ENCODE measurements at places on chromosomes 6 and 20.
A peak's percentile ranks its signal among the peaks of the same experiment; 100 is the strongest.

GRCh38 chr20:41507851-41508250 is 110.3 kb downstream of the CHD6 start:
- DNase-seq, result no peak

DNA sequence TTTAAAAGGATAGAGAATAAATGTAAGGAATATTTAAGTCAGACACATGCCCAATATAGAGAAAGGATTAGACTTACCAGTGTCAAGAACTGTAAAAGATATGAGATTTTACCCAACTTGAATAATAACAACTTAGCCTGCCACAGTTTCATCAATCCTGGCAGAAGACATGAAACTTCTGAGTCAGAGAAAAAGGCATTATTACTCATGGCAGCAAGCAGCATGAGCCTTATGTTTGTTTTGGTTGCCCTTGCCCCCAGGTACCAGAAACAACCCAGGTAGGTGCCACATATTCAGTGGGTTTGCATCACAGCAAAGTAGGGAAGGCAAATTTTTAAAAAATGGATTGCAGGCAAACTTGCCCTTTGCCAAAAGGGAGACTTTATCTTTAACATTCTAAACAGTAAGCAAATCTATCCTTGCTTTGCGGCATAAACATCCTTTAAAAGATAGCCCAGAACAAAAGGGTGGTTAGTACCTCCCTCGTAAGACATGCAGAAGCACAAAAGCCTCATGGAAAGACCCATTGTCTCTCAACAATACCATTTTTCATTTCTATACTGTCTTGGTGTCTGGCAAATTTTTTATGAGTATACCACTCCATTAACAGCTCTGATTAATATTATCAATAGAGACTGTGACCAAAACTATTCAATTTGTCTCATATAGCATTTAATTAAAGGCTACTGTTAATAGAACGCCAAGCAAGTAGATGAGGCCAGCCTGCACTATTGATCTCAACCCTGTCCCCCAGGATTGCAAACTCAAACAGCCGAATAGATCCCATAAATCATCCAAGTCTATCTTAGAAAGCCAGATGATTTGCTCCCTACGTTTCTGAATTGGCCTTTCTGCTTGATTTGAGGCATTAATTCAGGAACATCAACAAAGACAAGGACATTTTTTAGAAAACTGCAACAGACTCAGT is 185.1 kb downstream of the COL19A1 start:
- DNase-seq, result no peak

DNA sequence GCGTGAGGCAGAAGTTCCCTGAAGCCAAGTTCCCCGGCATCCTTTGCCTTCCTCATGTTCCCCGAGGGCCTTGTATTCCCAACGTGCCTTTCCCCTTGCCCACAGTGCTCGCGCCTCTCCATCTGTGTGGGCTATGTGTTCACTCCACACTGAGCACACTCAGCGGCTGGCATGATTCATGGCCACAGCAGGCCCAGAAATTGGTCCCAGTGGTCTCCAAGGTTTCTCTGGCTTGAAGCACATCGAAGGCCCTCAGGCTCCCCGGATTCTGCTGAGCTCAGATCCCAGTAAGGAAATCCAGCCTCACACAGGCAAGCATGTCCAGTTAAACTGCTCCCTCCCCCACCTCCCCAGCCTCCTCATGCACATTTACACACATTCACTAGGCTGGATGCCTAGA is 123.6 kb downstream of the ISM1 start:
- DNase-seq, result no peak

GRCh38 chr6:6856538-6857523 is 250.9 kb upstream of the RREB1 start:
- DNase-seq, result no peak

DNA sequence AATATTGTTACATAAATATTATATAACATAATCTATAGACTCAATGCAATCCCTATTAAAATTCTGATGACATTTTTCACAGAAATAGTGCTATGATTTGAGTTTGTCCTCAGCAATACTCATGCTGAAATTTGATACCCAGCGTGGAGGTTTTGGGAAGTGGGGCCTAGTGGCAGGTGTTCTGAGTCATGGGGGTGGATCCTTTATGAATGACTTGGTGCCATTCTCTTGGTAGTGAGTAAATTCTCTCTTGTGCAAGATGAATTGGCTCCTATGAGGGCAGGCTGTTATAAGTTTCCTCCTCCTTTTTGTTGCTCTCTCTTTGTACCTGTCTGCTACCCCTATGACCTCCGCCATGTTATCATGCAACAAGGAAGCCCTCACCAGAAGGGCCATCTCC is 65.8 kb downstream of the SHPRH start:
- DNase-seq, result no peak

DNA sequence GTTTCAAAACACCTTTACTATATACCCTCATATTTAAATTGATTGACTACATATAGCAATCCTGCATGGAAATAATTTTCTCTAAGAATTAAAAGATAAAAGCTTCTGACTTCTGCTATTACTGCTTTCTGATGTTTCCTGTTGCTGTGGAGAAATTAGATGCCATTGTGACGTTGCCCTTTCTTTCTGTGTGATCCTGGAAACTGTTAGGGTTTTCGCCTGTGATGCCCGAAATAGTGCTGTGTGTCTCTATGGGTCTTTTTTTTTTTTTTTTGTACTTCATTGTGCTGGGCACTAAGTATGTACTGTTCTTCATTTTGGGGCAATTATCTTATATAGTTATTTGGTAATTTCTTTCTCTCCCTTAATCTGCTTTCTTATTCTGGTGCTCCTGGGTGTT is 205.0 kb downstream of the ARID1B start:
- DNase-seq, result no peak

DNA sequence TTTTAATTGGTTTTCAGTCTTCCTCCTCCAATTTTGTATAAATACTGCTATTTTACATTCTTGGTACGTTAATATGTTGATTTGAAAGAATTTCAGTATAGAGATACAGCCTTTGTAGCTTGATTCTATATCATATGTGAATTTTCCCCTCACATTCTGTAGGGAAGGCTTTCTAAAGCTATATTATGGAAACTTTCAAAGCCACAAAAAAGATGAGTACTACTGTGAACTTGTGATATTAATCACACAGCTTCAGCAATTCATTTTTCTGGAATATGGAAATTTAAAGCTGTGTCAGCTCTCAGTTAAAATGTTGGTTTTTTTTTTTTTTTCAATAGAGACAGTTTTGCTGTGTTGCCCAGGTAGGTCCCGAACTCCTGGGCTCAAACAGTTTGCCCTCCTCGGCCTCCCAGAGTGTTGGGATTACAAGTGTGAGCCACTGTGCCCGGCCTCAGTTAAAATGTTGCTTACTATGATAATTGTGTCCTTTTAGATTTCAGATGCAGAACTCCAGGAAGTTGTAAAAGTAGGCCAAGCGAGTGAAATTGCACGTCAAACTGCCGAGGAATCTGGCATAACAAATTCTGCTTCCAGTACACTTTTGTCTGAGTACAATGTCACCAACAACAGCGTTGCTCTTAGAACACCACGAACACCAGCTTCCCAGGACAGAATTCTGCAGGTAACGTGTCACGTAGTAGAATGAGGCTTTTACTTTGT is 20.6 kb downstream of the CDC5L start:
- no peak for DNase-seq

GRCh38 chr20:37615340-37616109 is 78.3 kb upstream of the CTNNBL1 start:
- no peak for DNase-seq

DNA sequence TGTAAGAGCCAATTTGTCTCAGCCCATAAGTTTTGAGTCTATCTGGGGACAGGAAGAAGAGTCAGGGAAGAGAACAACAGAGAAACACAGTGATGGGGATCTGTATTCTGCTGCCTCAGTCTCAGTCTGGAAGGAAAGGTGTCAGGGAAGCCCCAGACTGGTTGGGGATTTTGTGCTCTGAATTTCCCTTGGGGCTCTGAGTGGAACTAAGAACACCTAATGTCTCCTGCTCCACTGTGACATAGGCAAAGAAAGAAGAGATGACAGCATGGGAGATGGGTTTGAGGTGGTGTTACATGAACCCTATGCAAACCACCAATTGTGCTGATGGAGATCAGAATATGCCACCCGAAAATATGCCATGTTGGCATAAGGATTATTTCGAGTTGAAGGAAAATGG is 139.5 kb upstream of the MYLIP start:
- DNase-seq, result no peak

DNA sequence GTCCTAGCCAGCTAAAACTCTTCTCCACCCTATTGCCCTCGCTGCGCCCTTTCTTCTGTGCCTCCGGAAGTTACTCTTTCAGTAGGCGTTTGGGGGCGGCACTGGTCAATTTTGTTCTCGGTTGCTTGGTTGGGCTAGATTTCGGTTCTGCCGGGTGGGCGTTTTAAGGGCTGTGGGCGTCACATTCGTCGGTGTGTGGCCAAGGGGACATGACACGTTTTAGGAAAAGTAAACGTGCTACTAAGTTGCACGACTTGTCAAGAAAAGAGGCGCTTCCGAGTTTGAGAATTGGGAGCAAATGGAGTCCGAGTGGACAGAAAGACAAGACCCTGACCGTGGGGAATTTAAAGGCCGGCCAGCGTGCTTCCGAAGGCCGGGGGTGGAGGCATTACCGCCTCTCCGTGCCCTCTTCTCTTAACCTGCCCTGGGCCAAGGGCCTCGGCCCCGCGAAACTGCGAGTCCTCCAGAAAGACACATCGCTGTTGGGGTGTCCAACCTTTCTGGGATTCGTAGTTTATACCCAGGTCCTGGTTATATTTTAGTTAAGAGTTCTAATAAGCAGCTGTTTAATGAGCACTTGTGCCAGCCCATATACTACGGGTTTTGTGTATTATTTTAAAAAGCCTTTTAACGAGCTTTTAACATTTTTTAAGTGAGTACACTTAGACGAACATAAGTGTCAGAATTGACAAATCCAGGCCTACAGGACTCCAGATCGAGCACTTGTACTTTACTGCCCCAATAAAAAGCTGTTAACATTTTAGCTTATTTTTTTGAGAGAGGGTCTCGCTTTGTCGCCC is 664 bp upstream of the BAG6 start:
- DNase-seq, result peak; percentile 67
